GM10248 (cell line): ENCODE measurements at places on chromosomes 1 and 21.

DNA sequence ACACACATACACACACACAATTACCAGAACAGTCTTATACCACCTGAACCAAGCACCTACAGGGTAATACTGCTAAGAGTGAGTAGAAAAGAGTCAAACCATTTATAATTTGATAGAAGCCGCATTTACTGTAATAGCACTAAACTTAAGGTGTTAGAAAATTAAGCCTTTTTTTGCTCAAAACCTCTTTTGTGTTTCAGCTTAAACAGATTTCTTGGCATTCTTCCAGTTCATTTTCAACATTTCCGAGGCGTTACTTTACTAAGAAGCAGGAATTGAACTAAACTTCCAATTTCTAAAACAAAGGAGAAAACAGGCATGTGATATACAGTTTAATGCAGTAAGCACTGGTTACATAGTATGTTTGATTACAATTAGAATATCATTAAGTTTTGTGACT lies 387.2 kb downstream of the NCAM2 start:
- no peak for DNase-seq

DNA sequence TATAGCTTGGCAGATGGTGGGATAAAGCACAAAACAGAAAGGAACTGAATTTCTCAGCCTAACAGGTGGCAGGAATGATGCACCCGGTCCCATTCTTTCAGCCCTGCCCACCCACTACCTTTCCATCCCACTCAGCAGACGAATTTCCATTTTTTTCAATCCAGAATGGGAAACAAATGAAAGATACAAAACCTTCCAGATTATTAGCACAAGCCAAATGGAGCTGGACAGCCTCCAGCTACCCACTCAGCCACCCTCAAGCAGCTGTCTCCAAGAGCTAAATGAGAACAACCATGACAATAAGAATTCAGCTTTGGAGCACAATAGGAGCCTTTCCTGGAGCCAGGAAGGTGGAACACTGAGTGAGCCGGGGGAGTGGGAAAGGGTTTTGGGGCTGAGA lies 96.3 kb upstream of the ST6GALNAC5 start:
- no peak for DNase-seq

GRCh38 chr1:201044119-201044518 lies 20.6 kb upstream of the KIF21B start:
- DNase-seq: no peak

- no peak for DNase-seq
Measured at GRCh38 chr1:228812961-228813360, 77.7 kb downstream of the RHOU start.

DNA sequence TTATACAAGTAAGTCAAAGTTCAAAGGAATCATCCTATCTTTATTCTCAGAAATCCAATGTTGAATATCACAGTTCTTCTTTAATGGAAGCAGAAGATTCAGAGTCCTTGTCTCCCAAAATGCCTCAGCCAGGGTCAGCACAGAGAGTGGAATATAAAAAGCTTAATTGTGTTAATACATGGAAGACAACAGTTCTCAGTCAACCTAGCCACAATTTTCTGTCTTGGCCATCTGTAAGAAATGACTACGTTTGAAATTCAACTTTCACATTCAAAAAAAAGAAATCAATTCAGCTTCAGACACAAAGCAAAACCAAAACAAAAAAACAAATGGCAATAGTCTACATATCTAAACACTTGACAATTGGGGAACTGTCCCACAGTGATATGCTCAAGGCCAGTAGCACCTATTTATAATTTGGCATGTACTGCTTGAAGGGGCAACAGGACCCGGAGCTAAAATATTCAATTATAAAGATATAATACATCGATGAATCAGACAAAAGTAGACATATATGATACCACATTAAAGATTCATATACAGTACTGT lies 27.3 kb upstream of the GLIS1 start:
- DNase-seq: no peak

DNA sequence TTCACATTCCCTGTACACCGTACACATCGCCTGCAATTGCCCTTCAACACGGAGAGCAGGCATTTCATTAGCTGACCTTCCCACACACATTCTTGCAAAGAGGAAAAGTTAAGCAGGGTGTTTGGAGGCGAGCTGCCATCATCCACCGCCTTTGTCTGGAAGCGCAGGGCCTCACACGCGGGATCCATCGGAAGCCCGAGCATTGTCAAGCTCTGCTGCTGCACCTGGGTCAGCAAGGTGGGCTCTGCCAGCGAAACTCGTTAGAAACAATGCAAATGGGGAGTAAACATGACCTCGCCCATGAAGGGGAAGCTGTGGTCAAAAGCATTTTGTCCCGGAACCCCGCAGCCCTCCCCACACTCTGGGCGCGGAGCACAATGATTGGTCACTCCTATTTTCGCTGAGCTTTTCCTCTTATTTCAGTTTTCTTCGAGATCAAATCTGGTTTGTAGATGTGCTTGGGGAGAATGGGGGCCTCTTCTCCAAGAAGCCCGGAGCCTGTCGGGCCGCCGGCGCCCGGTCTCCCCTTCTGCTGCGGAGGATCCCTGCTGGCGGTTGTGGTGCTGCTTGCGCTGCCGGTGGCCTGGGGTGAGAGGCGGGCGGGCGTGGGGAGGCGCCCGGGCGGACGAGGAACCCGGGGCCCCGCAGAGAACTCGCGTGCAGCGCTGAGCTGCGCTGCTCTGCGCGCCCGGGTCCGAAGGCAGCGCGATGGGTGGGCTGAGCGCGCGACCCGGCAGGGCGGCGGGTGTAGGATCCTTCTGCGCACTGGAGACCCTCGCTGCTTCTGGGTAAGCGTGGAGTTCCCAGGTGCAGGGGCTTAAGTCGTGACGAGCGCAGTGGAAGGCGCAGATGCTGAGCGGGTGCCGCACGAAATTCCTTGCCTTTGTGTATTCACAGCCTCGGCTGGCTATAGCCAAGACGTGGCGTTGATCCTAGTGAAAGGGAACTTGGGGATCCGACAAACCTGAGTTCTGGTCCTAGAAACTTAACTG lies at the start of gene CR1:
Gene CR1 (plus strand): TSS at position 357 of the 992 bp plus-strand sequence. CDS start 111 bp downstream, at position 468.
- peak; percentile 43 for DNase-seq

- no peak for DNase-seq
Measured at GRCh38 chr1:58283388-58284224, 262.9 kb downstream of the OMA1 start.

DNA sequence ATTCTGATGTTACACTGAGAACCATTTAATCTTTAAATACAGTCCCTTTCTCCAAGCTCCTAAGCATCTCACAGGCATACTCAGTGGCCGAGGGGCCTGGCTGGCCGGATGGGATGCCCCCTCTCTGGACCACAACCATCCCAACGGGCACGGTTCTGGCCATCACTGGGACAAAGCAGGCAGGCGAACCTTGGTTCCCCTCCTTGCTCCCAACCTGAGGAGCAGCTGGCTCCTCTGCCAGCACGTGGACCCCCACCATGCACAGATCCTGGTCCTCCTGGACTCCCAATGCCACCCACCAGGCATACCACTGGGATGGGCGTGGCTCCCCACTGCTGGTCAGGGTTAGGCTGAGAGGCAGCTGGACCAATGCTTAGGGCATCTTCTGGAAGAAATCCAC lies 19.8 kb upstream of the PRDM16 start:
- no peak for DNase-seq

DNA sequence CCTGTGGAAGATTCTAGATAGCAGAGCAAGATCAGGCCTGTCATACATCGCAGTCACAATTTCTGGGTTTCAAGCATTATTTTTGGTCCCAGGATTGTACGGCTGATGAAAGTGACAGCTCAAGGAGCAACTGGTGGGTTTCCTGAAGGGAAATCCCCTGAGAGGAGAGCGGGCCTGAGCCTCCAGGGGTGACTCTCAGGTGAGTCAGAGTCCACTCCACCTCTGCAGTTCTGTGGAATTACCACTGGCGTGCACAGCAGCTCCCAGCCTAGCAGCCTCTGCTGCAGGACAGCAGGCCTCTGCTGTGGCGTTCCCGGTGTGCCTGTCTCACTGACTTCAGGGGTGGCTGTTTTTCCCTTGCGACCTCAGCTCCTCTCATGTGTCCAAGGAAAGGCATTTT lies 24.4 kb downstream of the SLC66A1 start:
- no peak for DNase-seq

DNA sequence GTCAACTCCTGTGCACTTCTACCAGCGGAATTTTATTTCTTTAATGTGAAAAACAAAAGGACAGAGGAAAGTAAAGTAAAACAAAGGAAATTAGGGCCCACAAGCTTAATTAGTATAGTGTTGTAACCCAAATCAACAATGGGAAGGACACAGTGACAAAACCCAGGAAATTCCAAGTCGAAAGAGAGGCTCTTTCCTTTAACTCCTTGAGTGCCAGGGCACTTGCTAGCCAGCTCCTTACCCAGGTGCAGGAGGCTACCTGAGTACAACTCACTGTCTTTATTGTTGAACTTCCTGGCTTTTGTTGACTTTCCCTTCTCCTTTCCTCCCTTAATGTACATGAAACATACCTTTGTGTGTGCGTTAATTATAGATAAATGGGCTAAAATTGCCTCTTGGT lies 55.0 kb downstream of the PEX14 start:
- DNase-seq: no peak

DNA sequence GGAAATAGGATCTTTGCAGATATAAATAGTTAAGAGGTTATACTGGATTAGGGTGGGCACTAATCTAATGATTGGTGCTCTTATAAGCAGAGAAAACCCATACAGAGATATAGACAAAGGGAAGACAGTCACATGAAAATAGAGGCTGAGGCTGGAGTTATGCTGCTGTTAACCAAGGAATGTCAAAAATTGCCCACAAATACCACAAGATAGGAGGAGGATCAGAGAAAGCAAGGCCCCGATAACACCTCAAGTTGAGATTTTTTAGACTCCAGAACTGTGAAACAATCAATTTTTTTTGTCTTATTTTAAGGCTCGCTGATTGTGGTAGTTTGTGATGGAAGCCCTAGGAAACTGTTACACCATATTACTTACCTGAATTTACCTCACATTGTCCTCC lies 513.2 kb downstream of the COL11A1 start:
- no peak for DNase-seq

DNA sequence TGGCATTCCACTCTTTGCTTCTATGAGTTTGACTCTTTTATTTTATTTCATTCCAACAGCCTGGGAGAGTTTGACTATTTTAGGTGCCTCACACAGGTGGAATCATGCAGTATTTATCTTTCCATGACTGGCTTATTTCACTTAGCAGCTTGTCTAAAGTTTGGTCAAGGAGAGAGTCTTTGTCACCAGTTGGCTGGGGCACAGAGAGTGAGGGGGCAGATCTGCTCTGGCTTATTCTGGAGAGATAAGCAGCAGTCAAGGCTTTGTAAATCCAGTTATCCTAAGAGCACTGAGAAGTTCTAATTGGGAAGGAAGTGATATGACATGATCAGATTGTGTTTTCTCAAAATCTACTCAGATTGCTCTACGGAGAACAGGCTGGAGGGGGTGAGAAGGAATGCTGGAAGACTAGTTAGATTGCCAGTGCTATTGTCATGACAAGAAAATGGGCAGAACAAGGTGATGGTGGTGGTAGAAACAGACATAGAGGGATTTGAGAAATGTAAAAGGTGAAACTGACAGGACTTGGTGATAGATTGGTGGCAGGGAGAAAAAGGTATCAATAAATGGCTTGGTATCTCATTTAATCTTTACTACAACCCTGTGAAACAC lies 12.1 kb upstream of the CTTNBP2NL start:
- DNase-seq: no peak

- DNase-seq: no peak
Measured at GRCh38 chr21:31929548-31929947, 56.7 kb downstream of the HUNK start.
